Stimulated activated CD4-positive, alpha-beta T cell treated with anti-CD3 and anti-CD28 coated beads, Interleukin-12 subunit alpha, Interleukin-12 subunit beta, amount 100 ng/mL, for 4 hours (primary cell): ENCODE measurements at places on chromosomes 6 and 20.

GRCh38 chr6:2982426-2983117 is 11.2 kb upstream of the SERPINB6 start:
- DNase-seq = no peak

- no peak for DNase-seq
Measured at GRCh38 chr6:112563368-112563767, 216.2 kb downstream of the RFPL4B start.

DNA sequence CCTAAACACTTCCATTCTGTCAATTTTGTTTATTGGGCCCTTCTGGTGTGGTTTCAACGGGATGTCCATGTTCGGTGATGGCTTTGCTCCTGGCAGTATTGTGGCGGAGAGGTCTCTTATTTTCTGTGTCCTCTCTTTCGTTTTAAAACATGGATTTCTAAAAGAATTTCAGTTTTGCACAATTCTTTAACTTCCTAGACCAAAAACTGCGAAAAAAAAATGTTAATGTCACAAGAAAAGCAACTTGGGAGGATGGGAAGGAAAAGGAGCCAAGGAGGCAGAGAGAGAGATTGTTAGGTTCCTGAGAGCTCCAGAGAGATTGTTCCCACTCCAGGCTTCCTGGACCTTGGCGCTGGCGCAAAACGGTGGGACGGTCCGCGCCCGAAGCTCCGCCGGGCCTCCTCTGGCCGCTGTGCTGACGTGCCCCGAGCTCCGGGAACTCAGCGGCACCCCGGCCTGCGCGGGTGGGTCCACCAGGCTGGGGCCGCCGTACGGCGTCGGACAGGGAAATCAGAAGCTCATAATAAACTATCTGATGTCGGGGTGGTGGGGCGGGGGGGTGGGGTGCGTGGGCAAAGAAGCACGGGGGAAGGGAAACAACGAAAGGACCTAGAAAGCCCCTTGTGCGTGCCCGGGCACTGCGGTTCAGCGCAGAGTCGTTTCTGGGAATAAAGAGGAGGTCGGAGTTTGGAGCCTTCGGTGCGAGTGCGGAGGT is 951 bp upstream of the OLIG3 start:
- no peak for DNase-seq

- no peak for DNase-seq
Measured at GRCh38 chr6:92159046-92159445, 1260.3 kb downstream of the EPHA7 start.

- no peak for DNase-seq
Measured at GRCh38 chr6:151494936-151495320, 1.1 kb downstream of the CCDC170 start.

DNA sequence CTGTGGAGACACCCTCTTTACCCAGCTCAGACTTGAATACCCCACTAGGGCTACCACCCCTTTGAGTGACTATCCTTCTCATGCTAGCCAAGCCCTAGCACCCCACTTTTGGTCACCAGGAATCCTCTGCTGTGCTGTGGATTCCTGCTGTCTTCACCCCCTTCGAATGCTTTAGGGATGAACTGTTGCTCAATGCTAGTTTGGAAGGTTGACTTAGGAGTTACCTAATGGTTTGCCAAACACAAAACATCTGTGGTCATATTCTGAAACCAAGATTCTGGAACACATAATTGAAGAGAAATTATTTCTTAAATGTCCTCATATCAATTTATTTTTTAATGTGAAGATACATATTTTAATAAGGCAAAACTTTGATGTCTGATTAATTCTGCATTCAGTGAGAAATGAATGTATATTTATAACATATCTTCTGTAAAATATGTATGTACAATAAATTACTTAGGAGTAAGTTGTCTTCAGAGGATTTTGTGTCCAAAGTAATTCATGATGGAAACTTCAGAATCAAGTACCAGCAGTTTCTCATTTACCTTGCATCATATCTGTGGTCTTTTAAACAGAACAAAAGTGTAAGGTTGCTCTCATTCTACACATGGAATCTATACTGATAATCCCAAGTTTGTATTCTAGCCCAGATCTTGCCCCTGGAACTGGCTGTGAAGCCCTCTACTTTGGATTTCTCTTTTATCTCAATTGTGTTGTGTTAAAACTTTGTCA is 46.9 kb downstream of the TMEM200A start:
- DNase-seq = no peak

DNA sequence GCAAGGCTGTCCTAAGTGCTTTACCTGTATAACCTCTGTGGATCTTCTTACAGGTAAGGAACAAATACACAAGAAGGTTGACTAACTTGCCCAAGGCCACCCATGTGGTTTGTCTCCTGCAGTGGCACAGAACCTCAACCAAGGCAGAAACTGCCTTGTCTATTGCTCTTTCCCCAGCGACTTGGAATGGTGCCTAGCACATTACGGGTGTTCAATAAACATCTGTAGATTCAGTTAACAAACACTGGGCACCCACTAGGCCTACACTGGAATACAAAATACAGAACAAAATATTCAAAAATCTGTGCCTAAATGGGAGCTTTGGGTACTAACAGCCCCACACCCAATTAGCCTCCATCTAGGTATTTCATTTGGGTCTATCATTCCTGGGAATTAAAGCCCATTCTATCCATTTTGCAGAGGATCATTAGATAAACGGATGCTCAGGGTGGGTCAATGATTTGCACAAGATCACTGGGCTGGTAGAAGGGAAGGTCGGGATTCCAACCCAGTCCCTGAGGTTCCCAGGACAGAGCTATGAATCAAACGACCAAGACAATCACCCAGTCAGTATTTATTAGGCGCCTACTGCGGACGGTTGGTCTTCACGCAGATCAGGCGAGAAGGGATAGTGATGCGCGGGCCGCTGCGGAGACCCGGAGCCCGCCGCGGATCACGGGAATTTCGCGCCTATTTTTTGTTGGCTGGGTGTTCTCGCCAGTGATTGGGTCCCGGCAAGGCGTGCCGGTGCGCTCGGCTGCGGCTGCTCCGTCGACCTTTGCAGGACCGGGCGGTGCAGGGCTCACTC is at the start of gene STK35:
Gene STK35 (plus strand): TSS at position 771 of the 808 bp plus-strand sequence. CDS start 55 bp downstream, outside the sequence.
- DNase-seq = peak; percentile 66

DNA sequence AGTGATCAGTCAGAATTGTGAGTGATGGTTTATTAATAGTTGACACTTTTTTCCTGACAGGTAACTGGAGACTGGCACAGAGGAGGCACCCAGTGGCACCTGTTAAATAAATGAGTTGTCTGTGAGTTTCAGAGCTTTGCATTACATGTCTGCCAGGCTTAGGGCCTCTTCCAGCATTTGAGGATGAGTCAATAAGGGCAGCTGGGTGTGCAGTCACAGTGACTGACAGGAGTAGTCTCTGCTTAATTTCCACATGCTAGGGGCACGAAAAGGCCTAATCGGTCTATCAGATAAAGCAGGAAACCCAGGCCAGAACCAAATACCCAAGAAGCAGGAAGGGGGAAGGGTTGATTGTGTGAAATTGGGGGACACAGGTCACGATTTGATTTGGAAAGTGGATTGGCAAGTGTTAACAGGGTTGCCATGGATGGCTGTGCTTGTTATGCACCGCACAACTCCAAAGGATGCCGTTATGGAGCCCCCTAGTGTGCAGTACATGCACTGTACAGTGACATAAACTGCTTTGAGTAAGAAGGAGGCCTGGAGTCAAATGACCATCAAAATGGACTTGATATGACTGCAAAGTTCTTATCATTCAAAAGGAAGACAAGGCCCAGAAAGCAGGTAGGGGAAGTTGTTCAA is 111.9 kb upstream of the GGTLC1 start:
- DNase-seq = peak; percentile 25

DNA sequence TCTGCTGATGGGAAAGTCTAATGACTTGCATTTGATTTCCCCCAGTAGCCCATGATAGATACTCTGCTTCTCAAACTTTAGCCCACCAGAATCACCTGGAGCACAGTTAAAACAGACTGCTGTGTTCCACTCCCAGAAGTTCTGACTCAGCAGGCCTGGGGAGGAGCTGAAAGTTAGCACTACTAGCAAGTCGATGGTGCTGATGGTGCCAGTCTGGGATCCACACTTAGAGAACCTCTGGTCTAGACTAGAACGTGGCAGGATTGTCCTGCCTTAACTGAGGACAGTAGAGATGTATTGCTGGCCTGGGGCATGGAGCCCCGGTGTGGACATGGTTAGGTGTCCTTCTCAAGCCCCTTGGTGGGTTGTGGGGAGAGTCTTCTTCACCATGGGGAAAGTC is 8.7 kb downstream of the TOX2 start:
- DNase-seq = no peak

DNA sequence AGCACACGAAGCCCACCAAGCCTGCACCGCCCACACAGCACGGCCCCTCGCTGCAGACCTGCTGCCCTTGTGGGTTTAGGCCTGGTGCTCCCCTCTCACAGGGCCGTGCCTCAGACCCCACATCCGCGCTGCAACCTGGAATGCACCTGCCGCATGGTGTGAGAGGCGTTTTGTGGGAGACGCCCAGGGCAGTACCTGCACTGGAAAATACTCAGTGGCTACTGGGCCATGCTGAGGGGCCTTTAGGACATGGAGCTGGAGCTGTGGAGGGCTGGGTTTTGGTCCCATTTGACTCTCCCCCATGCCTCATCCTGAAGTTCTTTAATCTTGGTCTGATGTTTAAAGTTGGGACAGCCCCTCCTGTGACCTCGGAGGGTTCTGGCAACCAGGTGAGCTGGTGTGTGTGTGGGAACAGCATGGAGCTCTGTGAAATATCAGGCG is 116.3 kb downstream of the ERMARD start:
- DNase-seq = no peak

- no peak for DNase-seq
Measured at GRCh38 chr20:19254956-19255355, 42.5 kb downstream of the SLC24A3 start.

- no peak for DNase-seq
Measured at GRCh38 chr6:24882835-24883555, 52.8 kb downstream of the RIPOR2 start.

GRCh38 chr6:139903411-139904157 is 529.1 kb upstream of the CITED2 start:
- DNase-seq = no peak

- DNase-seq = no peak
Measured at GRCh38 chr6:134170844-134171243, 118.4 kb upstream of the SLC2A12 start.

DNA sequence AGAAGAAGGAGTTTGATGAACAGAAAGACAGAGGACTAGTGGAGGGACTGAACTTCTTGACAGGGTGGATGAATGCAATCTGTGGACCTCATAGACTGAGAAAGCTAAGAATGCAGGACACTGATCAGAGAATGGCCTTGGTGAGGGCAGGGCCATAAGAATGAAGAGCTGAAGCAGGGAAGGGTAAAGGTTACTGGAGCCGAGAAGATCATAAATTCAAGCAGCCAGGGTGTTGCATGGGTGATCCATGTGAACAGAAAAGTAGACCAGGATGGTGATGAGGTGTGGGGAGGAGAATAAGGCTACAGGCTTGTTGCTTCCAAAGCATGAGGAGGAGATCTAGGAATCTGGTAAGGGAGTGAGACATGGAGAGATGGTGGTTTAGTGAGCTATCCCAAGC is 295.9 kb downstream of the ADGB start:
- DNase-seq = no peak

DNA sequence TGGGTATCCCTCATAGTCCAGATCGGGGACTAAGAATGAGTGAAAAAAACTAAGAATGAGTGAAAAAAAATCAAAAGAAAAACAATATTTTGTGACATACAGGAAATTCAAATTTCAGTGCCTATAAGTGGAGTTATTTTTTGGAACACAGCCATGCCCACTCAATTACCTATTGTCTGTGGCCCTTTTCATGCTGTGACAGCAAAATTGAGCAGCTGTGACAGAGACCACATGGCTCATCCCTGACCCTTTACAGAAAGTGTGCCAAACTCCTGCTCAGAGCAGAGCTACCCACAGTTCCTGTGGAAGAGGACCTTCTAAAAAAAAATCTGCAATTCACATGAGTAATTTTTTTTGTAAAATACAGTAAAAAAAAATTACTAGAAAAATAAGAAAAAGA is 1.4 kb downstream of the NCR2 start:
- DNase-seq = no peak
